ENCODE measurements at places on chromosomes 11 and 22. TPM values are rescaled to one million over a fixed set of nuclear protein-coding genes. Genes with fewer than 3 reads are reported as not detected.

Gene P2RX3
- 0.35 TPM for polyA plus RNA-seq

Gene SCARF2
- 1.5 TPM for polyA plus RNA-seq

Gene TCN2
- 11.0 TPM for polyA plus RNA-seq

Gene TREH
- polyA plus RNA-seq, result 0.17 TPM

Gene CYP2R1
- 13.7 TPM for polyA plus RNA-seq

Gene APOBEC3B
- polyA plus RNA-seq, result 0.85 TPM

Gene OR2AG2
- polyA plus RNA-seq, result 0.01 TPM

Gene SLC43A1
- 6.6 TPM for polyA plus RNA-seq

DNA sequence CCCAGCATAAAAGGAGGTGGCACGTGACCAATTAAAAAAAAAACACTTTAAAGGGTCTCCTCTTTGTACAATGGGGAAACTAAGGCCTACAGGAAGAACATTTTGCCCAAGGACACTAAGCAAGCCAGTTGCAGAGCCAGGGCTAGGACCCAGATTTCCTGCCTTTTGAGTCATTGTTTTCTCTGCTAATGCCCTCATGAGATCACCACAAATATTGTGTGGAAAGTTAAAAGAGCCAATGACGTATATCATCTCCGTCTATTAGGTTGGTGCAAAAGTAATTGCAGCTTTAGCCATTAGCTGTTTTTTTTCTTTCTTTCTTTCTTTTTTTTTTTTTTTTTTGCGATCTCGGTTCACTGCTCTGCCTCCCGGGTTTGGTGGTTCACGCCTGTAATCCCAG, 24.1 kb upstream of the LRRC32 start:
- H3K4me3 ChIP-seq, result no peak overlapping the region
- H3K27ac ChIP-seq, result no peak overlapping the region
- no peaks in the 10 kb centered on the region for H3K4me1 ChIP-seq
- DNase-seq, result no peak
- H3K36me3 ChIP-seq, result no peaks in the 10 kb centered on the region

DNA sequence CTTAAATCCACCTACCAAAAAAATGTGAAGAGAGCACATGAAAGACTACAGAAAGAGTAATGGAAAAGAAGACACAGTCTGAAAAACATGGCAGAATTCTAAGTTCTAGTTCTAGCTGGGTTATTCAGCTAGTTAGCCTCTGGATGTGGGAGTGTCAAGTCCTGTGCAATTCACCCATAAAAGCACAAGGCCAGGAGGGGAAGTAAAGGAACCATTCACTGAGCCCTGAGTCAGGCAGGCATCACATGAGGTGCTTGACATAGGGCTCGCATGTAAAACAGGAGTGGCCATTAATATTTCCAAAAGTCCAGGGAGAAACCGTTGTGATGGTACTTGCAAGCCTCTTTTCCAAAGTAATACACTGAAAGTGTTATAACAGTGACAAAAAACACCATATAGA, 103.7 kb downstream of the GAB2 start:
- H3K4me1 ChIP-seq, result peaks cover 67% of the 10 kb centered on the region
- no peaks in the 10 kb centered on the region for H3K36me3 ChIP-seq
- no peak overlapping the region for H3K27ac ChIP-seq
- no peak overlapping the region for H3K4me3 ChIP-seq
- DNase-seq, result no peak

GRCh38 chr11:538431-539051, 1.2 kb downstream of the LRRC56 start:
- no peak overlapping the region for H3K27ac ChIP-seq
- no peak overlapping the region for H3K4me3 ChIP-seq
- H3K4me1 ChIP-seq, result peaks cover 9% of the 10 kb centered on the region
- peaks cover 3% of the 10 kb centered on the region for H3K36me3 ChIP-seq

DNA sequence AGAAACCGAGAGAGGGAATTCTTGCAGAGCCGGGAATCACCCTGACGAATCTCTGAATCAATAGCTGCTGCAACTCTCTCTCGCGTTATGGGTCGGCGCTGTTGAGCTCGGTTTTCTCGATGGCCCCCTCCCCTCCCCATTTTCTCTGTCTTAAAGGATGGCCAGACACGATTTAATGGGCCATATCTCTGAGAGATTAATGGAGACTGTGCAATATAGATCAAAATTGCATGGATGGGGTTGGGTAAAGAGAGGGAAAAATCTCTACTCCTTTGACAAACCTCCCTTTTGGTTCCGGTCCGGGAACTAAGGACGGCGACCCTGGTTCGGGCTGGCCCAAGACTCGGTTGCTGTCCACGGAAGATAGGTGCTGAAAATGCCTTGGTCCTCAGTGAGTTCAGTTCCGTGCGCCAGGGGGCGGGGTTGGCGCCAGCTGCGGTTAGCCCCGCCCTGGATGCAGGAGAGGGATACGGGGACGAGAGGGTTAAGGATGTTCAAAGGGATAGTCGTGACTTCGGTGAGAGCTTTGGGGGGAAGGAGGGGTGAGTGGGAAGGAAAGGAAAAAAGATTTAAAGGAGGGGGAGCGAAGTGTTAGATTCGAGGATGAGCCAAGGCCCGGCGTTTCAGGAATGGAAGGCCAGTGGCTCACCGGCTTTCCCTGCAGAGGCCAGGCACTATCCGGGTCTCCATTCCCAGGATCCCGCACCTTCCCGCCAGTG, 103.6 kb upstream of the HSD17B12 start:
- peak; percentile 66 for DNase-seq
- H3K27ac ChIP-seq, result no peak overlapping the region
- peaks cover 22% of the 10 kb centered on the region for H3K4me1 ChIP-seq

GRCh38 chr22:33635766-33636165, 284.5 kb downstream of the LARGE1 start:
- peaks cover 3% of the 10 kb centered on the region for H3K36me3 ChIP-seq
- DNase-seq, result no peak
- H3K27ac ChIP-seq, result no peak overlapping the region
- peaks cover 11% of the 10 kb centered on the region for H3K4me1 ChIP-seq
- no peaks in the 10 kb centered on the region for H3K27me3 ChIP-seq
- H3K4me3 ChIP-seq, result no peak overlapping the region

DNA sequence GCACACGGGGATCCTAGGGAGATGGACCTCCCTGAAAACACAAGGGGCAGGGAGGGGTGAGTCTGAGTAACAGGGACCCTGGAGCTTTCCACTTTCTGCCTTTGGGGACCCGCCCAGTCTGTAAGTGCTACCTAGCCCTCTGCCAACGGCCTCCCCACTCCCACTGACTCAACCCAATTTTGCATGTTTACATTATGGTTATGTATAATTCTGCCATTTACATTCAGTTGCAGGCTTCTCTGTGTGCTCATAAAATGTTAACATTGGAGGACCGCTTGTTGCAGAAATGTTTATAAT, 105.8 kb downstream of the DSCAML1 start:
- H3K36me3 ChIP-seq, result no peaks in the 10 kb centered on the region
- no peak overlapping the region for H3K4me3 ChIP-seq

- DNase-seq, result no peak
- H3K27me3 ChIP-seq, result peaks cover 13% of the 10 kb centered on the region
- no peaks in the 10 kb centered on the region for H3K4me1 ChIP-seq
- H3K4me3 ChIP-seq, result no peak overlapping the region
Observed at GRCh38 chr11:120236169-120237107, 3.5 kb upstream of the POU2F3 start.

DNA sequence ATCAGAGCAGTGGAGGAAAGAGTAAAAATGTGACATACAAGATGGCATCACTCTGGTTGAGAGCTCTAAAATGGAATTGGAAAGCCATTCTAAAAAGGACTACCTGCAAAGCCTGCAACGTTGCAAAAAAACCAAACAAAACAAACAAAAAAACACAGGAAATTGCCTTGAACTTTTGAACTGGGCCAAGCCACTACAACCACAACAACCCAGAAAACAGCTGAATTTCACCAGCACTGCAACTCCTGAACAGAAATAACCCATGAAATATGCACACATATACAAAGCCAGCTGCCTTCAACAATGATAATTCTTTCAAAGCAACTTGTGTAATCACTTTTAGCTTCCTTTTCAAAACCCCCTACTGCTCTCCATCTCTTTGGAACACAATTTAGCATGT, 326.6 kb upstream of the LRRC4C start:
- H3K27me3 ChIP-seq, result no peaks in the 10 kb centered on the region
- no peak overlapping the region for H3K27ac ChIP-seq
- DNase-seq, result no peak

Measured in heart left ventricle (tissue), 16 donors.